Chondrocyte (in vitro differentiated cells): ENCODE measurements at places on chromosomes 6 and 20. TPM values are rescaled to one million over a fixed set of nuclear protein-coding genes. Genes with fewer than 3 reads are reported as not detected.

PDYN gene
- not detected in 3 replicates for total RNA-seq

DNA sequence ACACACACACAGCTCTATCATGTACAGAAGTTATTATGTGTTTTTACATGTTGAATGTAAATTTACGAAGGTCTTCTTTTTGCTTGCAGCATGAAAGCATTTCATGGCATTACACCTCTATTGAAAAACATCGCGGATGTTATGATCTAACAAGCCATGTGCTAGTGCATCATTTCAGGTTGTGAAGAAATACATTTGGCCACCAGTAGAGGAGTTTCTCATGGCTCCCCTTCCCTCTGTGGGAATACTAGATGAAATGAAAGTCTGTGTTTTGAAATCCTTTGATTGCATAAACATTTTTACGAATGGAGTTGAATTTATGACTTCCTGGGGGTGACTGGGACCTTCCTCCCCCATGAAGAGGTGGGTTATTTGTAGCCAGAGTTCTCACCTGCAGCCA, 17.7 kb downstream of the MAS1 start:
- no peak overlapping the region for H3K27ac ChIP-seq
- no peak overlapping the region for H3K4me3 ChIP-seq
- no peaks in the 10 kb centered on the region for H3K4me1 ChIP-seq
- peaks cover 1% of the 10 kb centered on the region for H3K27me3 ChIP-seq

FRMD1 gene
- 0.20 to 0.28 TPM in 2 of 3 replicates, not detected in the other for total RNA-seq

DNA sequence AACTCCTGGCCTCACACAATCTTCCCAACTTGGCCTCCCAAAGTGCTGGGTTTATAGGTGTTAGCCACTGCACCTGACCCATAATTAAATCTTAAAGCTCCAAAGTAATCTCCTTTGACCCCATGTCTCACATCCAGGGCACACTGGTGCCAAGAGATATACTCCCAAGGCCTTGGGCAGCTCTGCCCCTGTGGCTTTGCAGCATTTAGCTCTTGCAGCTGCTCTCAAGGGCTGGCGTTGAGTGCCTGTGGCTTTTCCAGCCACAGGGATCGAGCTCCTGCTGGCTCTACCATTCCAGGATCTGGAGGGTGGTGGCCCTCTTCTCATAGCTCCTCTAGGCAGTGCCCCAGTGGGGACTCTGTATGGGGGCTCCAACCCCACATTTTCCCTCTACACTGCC, 49.3 kb upstream of the CD2AP start:
- no peak overlapping the region for H3K4me3 ChIP-seq
- peaks cover 3% of the 10 kb centered on the region for H3K36me3 ChIP-seq
- H3K27me3 ChIP-seq = no peaks in the 10 kb centered on the region
- H3K4me1 ChIP-seq = no peaks in the 10 kb centered on the region

ANGPT4 gene
- 0.12 TPM in 1 of 3 replicates, not detected in the others for total RNA-seq

DNA sequence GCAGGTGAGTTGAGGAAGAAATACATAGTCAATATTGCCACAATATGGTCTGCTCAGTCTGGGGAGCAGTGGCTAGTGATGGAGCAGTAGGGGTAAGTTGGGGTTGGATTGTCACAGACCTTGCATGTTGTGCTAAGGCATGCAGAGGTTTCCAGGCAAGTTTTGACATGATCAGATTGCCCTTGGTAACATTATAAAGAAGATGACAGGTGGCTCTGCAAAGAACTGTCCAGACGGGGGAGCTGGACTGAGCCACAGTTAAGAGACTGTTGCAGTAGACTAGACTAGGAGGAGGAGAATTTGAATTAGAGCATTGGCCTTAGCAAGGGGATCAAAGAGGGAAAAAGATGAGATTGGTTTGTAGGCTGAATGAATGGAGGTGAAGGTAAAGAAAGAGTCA, 23.4 kb downstream of the ATRN start:
- no peak for DNase-seq
- no peaks in the 10 kb centered on the region for H3K36me3 ChIP-seq
- H3K4me3 ChIP-seq = no peak overlapping the region
- no peaks in the 10 kb centered on the region for H3K4me1 ChIP-seq
- no peaks in the 10 kb centered on the region for H3K27me3 ChIP-seq
- H3K27ac ChIP-seq = no peak overlapping the region

C20orf202 gene
- total RNA-seq = not detected in 3 replicates

DNA sequence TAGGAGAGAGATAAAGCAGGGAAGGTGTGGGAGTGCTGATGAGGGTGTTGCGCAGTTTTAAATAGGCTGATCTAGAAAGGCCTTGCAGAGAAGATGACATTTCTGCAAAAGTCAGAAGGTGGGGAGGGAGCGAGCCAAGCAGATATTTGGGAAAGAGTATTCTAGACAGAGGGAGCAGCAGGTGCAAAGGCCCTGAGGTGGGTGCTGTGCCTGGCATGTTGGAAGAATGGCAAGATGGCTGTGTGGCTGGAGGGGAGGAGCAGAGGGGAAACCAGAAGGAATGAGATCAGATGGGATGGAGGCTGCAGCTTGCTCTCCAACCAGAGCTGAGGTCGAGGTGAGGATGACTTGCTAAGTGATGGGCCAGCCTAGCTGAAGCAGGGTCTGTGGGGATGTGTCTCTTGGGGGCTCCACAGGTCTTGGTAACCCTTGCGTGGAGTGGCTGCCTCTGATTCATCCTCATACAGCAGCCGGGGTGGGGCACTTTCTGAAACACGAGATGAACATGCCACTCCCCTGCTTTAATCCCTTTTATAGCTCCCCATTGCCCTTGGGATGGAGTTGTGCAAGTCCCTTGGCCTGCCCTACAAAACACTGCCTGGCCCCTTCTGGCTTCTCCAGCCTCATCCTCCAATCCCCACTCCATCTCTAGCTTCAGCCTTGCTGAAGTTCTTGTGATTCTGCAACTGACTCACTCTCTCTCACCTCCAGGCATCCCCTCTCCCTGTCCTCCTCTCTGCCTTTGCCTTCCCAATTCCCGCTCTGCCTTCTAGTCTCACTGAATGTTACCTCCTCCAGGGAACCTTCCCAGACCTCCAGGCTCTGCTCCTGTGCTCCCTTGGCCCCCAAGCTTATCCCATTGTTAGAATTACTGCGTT, 94.1 kb downstream of the CDH22 start:
- H3K4me3 ChIP-seq = no peak overlapping the region
- H3K36me3 ChIP-seq = no peaks in the 10 kb centered on the region
- H3K4me1 ChIP-seq = peaks cover 13% of the 10 kb centered on the region
- no peak for DNase-seq
- H3K27me3 ChIP-seq = peaks cover 24% of the 10 kb centered on the region

GRCh38 chr6:106922626-106923025, 51.9 kb downstream of the CD24 start:
- no peak overlapping the region for H3K27ac ChIP-seq
- no peak overlapping the region for H3K4me3 ChIP-seq
- H3K36me3 ChIP-seq = peaks cover 1% of the 10 kb centered on the region

OR2B6 gene
- not detected in 3 replicates for total RNA-seq
